ENCODE measurements at places on chromosomes 3 and 15.

DNA sequence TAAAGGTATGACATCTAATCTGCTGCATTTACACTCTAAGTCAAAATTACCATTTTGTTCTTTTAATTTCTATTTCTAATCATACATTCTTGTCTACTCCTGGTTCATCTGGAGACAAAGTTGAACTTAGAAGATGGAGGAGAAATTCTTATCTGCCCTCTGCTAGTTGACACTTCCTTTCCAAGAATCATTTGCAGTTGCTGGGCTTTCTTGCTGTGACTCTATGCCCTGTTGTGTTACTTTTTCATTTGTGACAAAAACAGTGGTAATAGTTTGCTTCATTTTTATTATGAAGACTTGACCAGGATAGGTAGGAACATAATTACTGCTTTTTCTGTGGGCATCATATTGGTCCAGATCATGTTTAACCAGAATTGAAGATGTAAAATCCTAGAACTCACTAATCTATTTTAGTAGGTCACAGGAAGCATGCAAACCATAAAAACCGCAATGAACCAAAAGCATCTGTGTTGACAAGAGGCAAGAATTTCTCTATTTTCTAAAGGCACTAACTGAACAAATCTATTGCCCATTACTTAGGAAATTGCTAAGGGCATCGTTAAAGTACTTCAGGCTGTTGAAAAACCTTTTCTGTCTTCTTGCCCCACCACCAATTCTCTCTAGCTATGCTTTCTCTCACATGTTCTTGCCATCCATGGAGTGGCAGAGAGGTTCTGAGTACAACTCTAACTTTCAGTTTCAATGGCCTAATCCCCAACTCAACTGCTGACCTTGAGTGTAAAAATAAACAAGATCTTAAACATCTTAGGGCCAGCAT, 4.2 kb upstream of the CCR2 start:
- no peak for DNase-seq

GRCh38 chr15:101454365-101454764, 35.1 kb downstream of the PCSK6 start:
- DNase-seq: no peak

DNA sequence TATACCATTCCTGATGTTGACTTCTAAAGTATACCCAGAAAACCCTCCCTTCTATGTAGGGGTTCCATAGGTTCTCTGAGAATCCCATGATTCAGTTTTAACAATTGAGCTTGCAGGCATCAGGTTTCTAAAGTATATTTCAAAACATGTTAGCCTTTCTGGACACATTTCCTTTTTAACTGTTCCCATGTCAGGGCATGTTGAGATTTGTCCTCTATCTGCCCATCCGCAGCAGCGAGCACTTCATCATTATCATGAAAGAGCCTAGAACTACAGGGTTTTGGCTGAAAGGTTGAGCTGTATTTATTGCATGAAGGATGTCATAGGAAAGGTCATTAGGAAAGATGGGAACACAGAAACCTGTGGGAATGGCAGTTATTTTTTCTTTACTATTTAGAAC, 201.1 kb upstream of the BHLHE40 start:
- DNase-seq: no peak

DNA sequence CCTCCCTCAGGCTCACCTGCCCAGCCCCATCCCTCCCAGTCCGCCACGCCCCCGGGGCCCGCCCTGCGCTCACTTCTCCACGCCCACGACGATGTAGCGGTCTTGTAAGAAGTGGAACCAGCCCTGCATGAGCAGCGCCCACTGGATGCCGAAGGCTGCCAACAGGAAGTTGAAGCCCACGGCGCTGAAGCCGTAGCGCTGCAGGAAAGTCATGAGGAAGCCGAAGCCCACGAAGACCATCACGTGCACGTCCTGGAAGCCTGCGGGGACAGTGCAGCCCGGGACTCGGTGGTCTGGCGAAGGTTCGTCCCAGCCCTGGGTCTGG, 9.7 kb downstream of the RHCG start:
- no peak for DNase-seq

DNA sequence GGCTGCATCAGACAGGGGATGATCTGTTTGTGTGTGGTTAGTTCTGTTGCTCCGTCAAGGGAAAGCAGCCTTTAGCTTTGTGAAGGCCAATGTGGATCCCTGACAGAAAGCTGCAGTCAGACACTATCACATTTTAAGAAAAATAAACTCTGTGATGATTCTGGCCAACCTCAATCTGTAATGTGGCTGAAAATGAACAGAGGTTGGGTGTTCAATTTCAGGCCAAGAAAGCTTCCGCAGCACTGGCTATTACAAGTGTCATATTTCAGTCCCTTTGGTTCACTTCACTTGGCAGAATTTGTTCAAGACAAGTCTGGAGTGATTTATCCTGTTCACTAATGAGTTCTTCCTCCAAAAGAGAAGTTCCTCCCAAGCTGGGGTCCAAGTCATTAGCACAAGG, 571.8 kb upstream of the IL12A start:
- DNase-seq: peak; percentile 23

- DNase-seq: no peak
Observed at GRCh38 chr3:32934150-32934742, 17.2 kb upstream of the CCR4 start.

- no peak for DNase-seq
Observed at GRCh38 chr15:76065245-76065644, 5.5 kb downstream of the TMEM266 start.

DNA sequence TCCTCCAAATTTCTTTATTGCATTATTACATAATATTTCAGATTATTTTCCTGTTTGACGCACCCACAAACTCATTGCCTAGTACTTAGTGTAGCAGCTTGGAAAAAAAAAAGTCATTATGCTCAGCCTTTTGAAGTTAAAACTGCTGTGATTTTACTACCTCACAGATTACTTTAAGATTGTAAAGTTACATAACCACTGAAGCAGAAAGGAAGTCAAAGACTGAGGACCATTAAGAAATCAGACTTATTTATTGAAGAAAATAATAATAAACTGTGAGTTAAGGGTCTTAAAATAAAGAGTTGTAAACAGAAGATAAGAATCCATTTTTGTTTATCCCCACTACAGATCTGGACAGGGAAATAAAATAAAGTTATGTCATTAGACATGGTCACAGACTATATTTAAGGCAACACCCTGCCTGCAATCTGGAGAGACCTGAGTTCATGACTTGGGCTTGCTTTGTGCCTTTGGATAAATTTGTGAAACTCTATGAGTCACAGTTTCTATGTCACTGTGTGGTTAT, 212.1 kb upstream of the ROBO2 start:
- peak; percentile 8 for DNase-seq

- no peak for DNase-seq
Observed at GRCh38 chr15:43505738-43506137, 11.7 kb upstream of the MAP1A start.

DNA sequence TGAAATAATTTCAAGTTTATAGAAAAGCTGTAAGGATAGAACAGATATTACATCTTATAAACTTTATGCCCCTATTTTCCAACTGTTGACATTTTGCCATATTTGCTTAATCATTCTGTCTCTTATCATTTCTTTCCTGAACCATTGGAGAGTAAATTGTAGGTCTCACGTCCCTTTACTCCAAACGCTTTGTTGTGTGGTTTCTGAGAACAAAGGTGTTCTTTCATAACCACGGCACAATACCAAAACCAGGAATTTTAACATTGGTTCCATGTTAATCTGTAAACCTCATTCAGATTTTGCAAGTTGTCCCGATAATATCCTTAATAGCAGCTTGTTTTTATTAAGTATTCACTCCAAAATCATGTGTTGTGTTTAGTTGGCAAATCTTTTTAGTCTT, 134.8 kb downstream of the AKAP13 start:
- no peak for DNase-seq

GRCh38 chr3:4680871-4681300, 187.7 kb downstream of the ITPR1 start:
- no peak for DNase-seq

All from urinary bladder (tissue), 4 donors.